ENCODE measurements at places on chromosomes 11 and 22. TPM values are rescaled to one million over a fixed set of nuclear protein-coding genes. Genes with fewer than 3 reads are reported as not detected.

KCNE3 gene
- not detected for total RNA-seq

TRIM51 gene
- total RNA-seq = not detected

AP5B1 gene
- 9.1 TPM for total RNA-seq

CCDC73 gene
- not detected for total RNA-seq

FXYD6 gene
- total RNA-seq = 0.11 TPM

BRSK2 gene
- total RNA-seq = 3.9 TPM

CRYAB gene
- 20.7 TPM for total RNA-seq

MUC2 gene
- 0.13 TPM for total RNA-seq

CALCA gene
- not detected for total RNA-seq

SMIM35 gene
- total RNA-seq = not detected

KDM4D gene
- 0.32 TPM for total RNA-seq

MS4A14 gene
- total RNA-seq = not detected

BIK gene
- total RNA-seq = 2.2 TPM

DEUP1 gene
- not detected for total RNA-seq

PATE2 gene
- total RNA-seq = not detected

NPAS4 gene
- not detected for total RNA-seq

GLYATL2 gene
- not detected for total RNA-seq

MN1 gene
- total RNA-seq = 4.4 TPM

PKNOX2 gene
- not detected for total RNA-seq

DKK3 gene
- total RNA-seq = 15.2 TPM

MPZL2 gene
- total RNA-seq = 0.06 TPM

RFPL2 gene
- total RNA-seq = 0.11 TPM

VPREB3 gene
- total RNA-seq = 1.2 TPM

MS4A4A gene
- not detected for total RNA-seq

APOBEC3C gene
- 31.9 TPM for total RNA-seq

SULT4A1 gene
- total RNA-seq = not detected

PLEKHA7 gene
- total RNA-seq = 51.3 TPM

NPTXR gene
- total RNA-seq = 9.3 TPM

JAML gene
- total RNA-seq = not detected

IGLL5 gene
- not detected for total RNA-seq

SLN gene
- total RNA-seq = 2.8 TPM

C22orf42 gene
- total RNA-seq = not detected

PPFIBP2 gene
- 9.3 TPM for total RNA-seq

APOBEC3A gene
- not detected for total RNA-seq

SCGB1D2 gene
- not detected for total RNA-seq

ELF5 gene
- total RNA-seq = not detected

TMPRSS4 gene
- 0.07 TPM for total RNA-seq

CD44 gene
- 926 TPM for total RNA-seq

OR4C3 gene
- not detected for total RNA-seq

ART5 gene
- 0.27 TPM for total RNA-seq

OR2AG2 gene
- total RNA-seq = 0.05 TPM

LGR4 gene
- total RNA-seq = 46.9 TPM

CNTF gene
- total RNA-seq = 1.2 TPM

APOBEC3G gene
- 0.24 TPM for total RNA-seq

BTBD18 gene
- total RNA-seq = not detected

MOGAT2 gene
- not detected for total RNA-seq

OR51I1 gene
- not detected for total RNA-seq

LMNTD2 gene
- total RNA-seq = 2.4 TPM

YIF1A gene
- total RNA-seq = 106 TPM

ARHGAP8 gene
- total RNA-seq = 1.4 TPM

NAALAD2 gene
- total RNA-seq = not detected

UPK3A gene
- not detected for total RNA-seq

FIBIN gene
- not detected for total RNA-seq

Data from A549 treated with dexamethasone at 1 μM for 4 hours (cell line).